ENCODE measurements at places on chromosomes 11 and 22.

- no peak for DNase-seq
These were observed 12.9 kb upstream of the CRY2 start for GRCh38 chr11:45834298-45834756.

- no peak for DNase-seq
These were observed 1291.0 kb downstream of the LRRC4C start for GRCh38 chr11:40168414-40168813.

- DNase-seq: no peak
These were observed 1.3 kb downstream of the LRRC4C start for GRCh38 chr11:41458154-41458553.

DNA sequence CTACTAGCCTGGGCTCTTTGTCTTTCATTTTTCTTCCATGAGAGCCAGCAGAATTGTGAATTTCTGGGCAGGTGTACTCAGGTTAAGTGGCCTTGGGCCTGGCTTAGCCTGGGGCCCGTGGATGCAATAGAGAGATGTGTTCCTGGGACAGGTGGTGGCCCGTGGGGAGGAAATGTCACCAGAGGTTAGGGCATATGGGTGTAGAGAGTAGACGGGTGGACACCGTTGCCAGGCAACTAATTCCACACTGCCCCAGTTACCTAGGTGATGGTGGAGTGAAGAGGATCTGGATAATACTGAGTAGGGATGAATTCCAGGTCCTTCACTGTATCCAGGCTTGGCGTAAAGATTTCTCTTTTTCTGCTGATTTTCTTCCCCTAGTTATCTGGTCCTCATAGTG lies 175.0 kb downstream of the INSC start:
- no peak for DNase-seq

- DNase-seq: no peak
These were observed 262.4 kb upstream of the PLET1 start for GRCh38 chr11:112523031-112523430.

- DNase-seq: no peak
These were observed 295.6 kb downstream of the DDX10 start for GRCh38 chr11:108960501-108960900.

GRCh38 chr11:2793701-2794045 lies 91.9 kb downstream of the CDKN1C start:
- DNase-seq: no peak

DNA sequence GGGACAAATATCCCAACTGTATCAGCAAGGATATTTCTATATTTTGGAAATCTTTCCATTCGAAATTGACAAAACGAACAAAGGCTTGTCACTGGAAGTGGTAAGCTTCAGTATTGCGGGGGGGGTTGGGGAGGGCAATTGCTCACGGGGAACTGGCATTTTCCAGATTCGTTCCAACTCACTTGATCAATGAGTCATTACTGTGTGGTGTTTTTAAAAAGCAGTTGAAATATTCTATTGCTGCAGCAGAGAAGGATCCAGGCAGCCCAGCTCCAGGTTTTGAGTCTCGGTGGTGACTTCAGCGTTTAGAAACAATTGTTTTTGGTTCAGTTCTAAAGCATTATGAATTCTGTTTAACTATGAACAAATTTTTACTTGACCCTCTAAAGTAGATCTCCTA lies 33.8 kb upstream of the FBLN1 start:
- no peak for DNase-seq

DNA sequence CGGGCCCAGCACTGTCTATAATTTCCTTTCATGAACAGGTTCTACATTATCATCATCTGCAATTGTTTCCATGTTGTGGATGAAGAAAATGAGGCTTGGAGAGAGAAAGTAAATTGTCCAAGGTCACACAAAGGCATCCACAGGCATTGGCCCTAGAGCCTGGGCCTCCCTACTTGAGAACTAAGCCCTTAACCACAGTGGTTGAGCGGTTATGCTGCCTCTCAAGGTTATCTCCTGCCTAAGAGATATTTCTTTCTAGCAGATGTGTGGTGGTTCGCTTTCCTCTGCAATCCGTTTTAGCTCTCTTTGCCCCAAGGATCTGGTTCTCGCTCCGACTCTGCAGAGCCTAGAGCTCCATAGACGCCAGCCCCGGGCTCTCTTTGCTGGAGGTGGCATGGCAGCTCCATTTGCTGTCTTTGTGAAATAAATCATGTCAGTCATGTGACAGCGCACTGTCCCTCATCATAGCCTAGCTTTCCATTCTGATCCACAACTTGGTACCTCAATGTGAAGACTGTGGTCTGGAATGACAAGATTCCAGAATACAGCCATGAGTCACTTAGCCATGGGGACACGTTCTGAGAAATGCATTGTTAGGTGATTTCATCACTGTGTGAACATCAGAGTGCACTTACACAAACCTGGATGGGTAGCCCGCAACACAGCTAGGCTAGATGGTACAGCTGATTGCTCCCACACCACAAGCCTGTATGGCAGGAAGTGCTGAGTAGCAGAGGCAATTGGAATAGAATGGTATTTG lies 27.2 kb downstream of the RPS6KA4 start:
- no peak for DNase-seq

DNA sequence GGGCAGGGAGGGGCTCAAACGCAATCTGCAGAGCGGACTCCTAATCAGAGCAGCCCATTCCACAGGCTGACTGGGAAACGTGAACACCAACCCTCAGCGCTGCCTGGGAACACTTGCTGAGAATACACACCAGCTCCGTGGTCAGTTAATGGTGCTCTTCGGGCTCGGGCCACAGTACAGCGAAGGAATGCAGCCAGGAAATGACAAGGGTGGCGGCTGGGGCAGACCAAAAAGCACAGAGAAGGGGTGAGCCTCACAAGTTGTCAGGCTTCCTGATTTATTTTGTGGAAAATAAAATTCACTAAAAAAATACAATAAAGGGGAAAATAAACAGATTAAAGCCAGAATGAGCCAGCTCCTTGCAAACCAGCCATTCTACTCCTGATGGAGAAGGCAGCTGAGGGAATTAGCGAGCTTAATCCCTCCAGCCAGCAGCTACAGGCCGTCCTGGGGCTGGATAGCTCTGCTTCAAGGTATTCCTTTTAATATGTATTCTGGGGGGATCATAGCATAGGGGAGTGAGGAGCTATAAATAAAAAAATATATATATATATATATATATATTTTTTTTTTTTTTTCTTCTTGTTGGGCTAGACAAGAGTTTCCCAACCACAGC lies 165.5 kb upstream of the NTM start:
- DNase-seq: no peak

DNA sequence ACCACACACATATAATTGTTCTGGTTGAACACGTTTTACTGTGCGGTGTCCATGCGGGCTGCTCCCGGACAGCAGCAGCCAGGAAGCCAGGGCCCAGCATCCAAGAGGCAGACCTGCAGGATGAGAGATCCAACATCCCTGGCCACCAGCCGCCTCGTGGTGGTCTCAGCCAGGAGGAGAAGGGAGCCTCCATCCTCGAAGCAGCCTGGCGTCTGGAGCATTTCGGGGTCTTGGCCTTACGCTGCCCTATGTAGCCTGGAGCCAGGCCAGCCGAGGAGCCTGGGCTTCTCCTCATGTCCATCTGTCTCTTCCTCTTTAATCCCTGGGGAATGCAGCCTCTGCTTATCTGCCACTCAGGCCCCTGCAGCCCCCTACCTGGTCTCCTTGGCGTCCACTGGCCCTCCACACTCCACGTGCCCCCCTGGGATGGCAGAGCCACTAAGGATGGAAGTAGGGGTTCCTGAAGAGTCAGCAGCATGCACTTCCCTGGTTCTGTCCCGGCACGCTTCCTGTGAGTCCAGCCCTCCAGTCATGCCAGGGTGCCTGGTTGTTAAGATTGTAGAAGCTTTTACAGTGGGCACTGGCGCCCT lies 253.2 kb downstream of the TBC1D22A start:
- DNase-seq: no peak

DNA sequence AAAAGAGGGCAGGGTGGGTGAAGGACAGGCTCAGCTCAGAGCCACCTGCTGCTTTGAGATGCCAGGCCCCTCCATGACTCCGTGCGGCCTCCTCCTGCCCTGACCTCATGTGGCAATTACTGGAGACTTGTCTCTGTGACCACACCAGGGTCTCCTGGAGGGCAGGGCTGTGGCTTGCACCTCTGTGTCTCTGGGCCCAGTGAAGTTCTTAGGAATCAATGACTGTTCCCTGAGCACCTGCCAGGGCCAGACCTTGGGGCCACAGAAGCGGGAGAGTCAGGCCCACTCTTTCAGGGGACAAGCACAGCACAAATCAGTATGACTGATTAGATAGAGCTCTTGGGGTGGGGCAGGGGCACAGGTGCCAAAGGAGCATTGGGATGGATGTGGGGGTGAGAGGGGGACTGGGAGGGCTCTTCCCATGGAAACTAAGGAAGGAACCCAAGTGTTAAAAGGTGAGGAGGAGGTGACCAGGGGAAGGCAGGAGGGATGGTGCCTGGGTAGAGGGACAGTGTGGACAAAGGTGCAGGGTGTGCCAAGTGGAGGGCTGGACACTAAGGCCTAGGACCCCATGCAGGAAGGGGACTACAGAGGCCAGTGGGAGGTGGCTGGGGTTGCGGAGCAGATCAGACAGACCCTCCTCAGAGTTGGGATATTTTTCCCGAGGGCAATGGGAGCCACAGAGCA lies 77.3 kb upstream of the SHISAL1 start:
- no peak for DNase-seq

- no peak for DNase-seq
These were observed 64.5 kb downstream of the SHISAL1 start for GRCh38 chr22:44247923-44248892.

GRCh38 chr11:33860926-33861325 lies 30.9 kb downstream of the LMO2 start:
- DNase-seq: no peak

DNA sequence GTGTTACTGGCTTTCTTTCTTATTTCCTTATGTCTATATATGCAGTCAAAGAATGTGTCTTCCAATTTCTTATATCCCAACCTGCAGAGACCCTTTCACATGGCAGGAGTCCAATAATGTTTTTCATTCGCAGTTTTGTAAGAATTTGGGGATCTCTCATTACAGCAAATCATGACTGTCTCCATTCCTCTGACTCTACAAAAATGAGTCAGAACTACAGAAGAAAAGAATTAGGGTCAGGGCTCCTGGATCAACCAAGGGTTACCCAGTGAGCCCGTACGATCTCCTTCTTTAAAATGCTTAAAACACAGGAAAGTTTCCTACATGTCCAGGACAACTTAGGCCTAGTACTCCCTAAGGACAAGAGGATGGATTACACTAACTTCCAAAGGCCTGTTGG lies 42.2 kb downstream of the RPUSD4 start:
- DNase-seq: no peak

DNA sequence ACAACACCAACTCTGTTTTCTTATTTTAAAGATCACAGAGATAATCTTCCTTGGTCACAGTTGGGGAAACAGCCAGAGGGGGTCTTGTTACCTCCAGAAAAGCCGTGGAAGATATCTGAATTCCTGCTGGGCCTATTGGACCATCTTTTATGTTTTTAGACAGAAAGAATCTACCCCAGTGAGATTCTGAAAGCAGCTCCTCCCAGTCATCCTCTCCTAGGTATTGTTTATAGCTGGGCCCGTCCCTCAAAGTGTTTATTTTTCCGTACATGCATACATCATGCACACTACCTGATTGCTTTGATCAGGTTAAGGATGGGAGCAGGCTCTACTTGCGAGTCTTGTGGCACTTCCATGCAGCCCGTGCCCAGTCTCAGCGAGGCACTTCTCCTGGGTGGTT lies 742.4 kb downstream of the NTM start:
- DNase-seq: no peak

- no peak for DNase-seq
These were observed 76.0 kb downstream of the EIF3M start for GRCh38 chr11:32659672-32660071.

DNA sequence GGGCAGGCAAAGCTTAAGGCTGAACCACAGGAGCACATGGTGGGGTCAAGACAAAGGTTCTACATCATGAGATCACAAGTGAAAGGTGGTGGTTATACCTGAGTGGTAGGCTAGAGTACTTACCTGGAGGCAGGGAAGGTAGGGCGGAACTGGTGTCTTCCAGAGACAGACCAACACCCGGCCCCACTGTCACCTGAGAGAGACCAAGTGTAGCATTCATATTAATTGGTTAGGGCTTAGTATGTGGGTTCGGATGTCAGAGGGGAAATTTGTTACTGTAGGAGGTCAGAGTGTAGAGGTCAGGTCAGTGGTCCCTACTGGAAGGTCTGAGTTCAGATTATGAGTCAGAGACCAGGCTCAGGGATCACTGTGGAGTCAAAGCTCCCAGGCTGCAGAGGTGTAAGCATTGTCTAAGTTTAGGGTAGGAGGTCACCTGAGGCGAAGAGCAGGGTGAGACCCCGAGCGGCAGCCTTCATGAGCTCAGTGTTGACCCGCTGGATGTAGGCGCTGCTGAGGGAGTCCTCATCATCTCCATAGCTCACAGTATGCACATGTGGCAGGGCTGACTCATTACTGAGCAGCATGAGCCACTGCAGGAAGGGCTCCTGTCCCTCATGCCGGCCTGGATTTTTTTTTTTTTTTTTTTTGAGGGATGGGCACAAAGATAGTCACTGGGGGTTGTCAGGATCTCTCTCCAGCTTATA lies 3.2 kb downstream of the TPP1 start:
- DNase-seq: no peak

DNA sequence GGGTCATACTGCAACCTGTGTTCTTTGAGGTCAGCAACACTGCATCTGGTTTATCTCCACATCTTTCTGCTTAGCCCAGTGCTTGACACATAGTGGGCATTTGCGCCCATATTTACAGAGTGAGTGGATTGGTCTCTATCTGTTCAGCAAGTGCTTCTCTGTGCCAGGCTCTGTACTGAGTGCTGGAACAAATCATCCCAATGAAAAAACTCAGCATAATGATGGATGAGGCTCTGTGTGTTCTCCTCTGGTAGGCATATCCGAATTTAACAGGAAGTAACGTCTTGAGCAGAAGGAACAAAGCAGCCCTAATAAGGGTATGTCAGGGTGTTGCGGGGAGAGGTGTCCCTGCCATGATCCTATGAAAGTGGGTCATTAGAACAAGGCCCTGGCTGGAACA lies 46.0 kb downstream of the MCM5 start:
- no peak for DNase-seq

DNA sequence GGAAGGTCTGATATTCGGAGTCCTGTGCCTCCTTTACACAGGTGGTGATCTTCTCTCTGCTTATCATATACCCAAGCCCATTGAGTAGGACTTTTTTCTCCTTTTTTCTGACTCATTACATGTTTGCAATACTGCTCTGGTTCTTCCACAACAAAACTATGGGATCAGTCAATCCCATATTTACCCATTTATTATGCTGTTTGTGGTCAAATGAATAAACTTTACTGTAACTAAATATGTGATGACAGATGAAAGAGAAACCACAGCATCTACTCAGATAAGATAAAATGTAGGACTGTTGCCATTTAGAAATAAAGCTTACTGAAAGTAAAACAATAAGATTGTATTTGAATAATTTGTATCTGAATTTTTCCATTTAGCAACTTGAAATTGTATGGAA lies 958.7 kb upstream of the FAT3 start:
- no peak for DNase-seq

DNA sequence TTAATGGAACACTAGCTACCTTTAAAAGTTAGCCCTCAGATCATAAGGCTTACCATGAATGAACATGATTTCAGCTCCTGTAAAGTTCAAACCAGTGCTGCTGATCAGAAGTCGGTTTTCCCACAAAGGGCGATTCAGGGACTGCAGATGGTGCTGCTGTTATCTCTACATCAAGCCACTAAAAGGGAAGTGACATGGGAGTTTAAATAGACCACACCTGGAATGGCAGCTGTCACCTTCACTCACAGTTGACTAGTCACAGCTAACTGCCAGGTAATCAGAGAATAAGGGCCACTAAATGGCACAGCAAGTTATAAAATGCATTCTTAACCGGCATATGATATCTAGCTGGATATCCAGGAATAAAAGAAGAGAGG lies 581.1 kb upstream of the ARHGAP42 start:
- DNase-seq: no peak

Measured in heart right ventricle (tissue), 16 donors.